Stimulated activated CD4-positive, alpha-beta T cell treated with anti-CD3 and anti-CD28 coated beads, Interleukin-2, amount 100 ng/mL, for 24 hours (primary cell): ENCODE measurements at places on chromosomes 7 and 10.

DNA sequence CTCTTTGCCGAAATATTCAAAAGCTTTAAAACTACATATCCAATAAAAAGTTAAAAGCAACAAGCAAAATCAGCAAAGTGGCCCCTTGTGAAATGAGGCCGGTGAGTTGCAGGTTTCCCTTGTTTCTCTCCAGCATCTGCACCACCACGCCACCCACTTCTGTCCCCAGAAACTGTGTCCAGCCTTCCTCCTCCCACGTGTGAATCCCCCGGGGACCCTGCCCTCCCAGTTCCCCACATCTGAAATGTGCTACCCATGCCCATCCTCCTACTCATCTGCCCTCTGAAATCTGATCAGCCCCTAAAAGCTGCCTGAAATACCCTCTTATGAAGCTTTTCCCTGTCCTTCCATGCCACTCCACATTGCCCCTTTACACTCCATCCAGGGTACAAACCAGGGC is 3.8 kb downstream of the ALOX5 start:
- no peak for DNase-seq

DNA sequence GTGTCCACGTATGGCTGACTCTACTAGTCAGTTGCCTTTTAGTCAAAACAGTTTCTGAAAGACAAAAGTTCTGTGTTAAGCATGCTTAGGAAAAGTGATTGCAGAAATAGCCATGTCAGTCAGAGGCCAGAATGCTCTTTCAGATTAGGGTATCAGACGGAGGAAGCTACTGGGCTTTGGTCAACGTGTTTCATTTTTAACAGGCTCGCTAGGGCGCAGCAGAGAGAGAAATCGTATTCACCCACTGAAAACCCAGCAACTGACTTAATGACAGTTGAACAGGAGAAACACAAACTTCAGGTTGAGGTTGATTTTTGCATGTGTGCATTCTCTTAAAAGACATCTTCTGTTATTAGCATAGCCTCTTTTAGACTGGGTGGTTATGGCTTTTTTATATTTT is 322.6 kb upstream of the KIAA1217 start:
- DNase-seq: no peak

GRCh38 chr10:84743483-84743882 is 415.1 kb downstream of the CCSER2 start:
- no peak for DNase-seq

DNA sequence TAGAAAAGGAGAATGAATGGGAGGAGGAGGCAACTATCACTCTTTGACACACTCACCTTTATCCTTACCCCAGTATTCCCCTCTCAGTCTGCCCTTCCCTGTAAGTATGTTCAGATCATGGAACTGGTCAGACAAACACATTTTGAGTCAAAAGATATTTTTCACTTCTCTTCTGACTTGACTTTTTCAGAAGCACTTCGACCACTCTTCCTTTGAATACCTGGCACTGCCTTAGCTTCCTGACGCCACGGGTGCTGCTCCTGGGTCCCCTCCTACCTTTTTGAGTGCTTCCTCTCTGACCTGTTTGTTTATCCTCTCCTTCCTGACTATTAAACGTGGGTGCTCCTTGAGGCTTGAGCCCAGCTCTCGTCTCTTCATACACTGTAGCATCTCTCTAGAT is 19.8 kb upstream of the C10orf67 start:
- DNase-seq: no peak

- no peak for DNase-seq
These were observed 5.1 kb upstream of the GRID1 start for GRCh38 chr10:86371691-86372090.

- DNase-seq: no peak
These were observed 49.3 kb downstream of the PNLIPRP2 start for GRCh38 chr10:116669832-116670644.

DNA sequence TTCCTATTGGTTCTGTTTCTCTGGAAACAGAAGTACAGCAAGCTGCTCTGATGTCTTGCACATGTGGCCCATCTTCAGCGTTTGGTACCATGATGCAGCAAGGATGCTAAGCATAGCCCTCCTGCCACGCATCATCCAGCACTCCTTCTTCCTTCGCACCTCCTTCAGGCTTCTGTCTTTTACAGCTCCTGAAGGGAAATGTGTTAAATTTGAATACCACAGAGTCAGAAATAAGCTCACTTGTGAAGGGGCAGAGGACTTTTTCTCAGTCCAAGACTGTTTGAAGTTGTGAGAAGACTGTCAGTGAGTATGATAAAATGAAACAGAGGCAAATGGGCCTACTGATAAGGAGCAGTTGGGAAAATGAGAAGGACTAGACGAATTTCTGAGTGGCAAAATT is 20.7 kb downstream of the TSPAN13 start:
- DNase-seq: no peak

GRCh38 chr10:132103116-132103910 is 37.6 kb downstream of the JAKMIP3 start:
- DNase-seq: no peak
